Stimulated activated CD8-positive, alpha-beta memory T cell treated with anti-CD3 and anti-CD28 coated beads, Interleukin-15, amount 100 ng/mL, for 24 hours (primary cell): ENCODE measurements at places on chromosomes 6 and 20.

- no peak for DNase-seq
Observed at GRCh38 chr6:132788658-132789395, 9.6 kb downstream of the SLC18B1 start.

- DNase-seq: no peak
Observed at GRCh38 chr6:125701354-125701668, 48.1 kb upstream of the HEY2 start.

DNA sequence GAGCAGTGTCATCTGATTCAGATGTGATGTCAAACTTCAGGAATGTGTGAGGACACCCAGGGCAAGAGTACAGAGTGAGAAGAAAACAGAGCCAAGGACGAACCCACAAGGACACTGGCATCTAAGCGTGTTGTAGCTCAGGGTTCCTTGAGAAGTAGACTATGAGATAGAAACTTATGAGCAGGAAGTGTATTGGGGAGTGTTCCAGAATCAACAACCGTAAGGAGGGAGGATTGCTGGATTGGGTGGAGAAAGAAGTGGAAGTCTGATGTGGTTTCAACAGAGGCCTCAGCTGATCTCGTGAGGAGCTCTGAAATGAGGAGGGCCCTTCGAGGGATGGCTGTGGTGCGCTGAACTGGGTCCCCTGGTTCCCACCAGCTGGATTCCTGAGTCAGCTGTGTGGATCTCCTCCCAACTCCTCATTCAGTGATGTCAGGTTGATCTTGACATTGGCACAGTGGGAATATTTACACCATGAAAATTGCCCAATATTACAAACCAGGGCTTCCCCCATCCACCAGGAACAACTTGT is 25.7 kb upstream of the IGF2R start:
- DNase-seq: no peak

DNA sequence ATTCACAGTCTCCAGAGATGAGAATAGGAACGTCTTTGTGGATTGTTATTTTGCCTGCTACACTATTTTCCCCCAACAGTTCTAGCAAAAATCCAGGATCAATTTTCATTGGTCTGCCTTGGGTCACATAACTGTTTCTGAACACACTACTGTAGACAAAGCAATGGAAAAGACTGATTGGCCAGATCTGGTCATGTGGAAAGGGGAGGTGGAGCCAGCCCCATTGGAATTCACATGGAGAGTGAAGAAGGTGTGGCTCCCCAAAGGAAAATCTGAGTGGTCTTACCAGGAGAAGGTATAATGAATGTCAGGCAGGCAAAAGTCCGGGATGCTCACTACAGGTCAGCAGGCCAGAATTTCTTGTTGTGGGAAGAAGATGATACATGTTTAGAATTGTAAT is 9.5 kb upstream of the TP53RK start:
- no peak for DNase-seq

DNA sequence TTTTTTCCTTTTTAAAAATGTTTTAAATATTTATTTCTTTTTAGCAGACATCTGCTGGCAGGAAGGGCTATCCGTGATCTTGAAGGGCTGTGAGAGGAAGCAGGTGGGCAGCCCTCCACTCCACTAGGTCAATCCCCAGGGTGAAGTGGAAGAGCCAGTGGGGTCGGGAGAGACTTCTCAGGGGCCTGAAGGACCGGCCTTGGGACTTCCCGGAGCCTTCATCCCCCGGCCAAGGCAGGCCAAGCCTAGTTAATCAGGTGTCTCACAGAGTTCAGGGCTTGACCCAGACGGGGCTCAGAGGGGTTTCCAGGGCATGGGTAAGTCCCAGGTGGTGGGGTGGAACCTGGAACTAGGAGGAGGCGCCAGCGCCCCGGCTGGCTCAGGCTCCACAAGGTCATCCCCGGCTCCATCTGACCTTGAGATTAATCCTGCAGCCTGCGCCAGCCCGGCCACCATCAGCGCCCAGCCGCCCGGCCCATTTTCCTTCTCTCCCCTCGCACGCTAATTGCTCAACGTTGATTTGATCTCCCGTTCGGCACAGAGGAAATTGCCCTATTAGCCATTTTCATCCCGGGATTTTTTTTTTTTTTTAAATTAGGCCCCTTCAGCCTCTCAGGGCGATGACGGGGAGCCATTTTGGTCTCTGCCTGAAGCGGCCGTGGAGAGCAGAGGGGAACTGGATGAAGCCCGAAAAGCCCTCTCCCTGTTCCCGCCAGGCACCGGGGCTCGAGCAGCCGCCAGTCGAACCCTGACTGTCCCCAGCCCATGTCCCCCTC is 44.4 kb downstream of the MDFI start:
- no peak for DNase-seq

GRCh38 chr20:32203356-32204204 is 4.0 kb downstream of the PLAGL2 start:
- no peak for DNase-seq

GRCh38 chr6:136920671-136921380 is 1.3 kb upstream of the SLC35D3 start:
- no peak for DNase-seq
